Activated CD4-positive, alpha-beta T cell treated with anti-CD3 and anti-CD28 coated beads, Interleukin-2, amount 50 U/mL, for 48 hours (primary cell): ENCODE measurements at places on chromosomes 2 and 18.
A peak's percentile ranks its signal among the peaks of the same experiment; 100 is the strongest.

DNA sequence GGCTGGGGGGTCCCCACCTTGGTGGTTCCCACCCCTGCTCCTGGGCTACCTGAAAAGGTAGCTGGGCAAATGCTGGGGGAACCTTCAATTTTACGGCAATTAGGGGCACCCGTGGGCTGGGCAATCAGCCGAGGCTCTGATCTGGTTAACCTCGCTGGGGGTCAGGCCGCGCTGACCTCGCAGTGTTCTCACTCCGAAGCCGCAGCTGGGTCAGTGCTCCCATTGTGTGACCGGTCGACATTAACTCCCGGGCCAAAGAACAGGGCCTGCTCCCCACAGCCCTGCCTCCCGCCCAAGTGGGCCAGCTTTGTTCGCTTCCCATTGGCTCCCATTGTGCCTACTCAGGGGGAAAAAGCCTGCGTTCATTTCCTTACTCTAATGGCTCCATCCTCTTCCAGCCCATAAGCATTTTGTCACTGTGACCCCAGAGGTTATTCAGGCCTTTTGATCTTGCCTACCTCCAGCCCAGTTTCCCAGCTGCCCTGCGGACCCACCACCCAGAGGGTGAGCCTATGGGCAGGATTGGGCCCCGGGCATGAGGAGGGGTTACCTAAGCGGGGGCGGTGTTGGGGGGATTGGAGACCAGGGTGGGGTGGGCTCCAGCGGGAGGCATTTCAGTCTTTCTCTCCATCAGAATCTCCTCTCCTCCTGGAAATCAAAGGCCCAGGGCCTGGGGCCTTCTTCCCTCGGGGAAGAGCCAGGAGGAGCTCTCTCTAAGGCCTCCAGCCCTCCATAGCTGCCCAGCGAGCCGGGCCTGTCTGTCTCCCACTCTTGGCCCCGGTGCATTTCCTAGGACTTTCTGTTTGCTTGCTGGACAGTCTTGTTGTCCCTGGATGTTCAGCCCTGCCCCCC lies 90.1 kb downstream of the MYCN start:
- DNase-seq, result no peak

- peak; percentile 50 for DNase-seq
These were observed 505.4 kb downstream of the PLCL1 start for GRCh38 chr2:198309673-198310280.

DNA sequence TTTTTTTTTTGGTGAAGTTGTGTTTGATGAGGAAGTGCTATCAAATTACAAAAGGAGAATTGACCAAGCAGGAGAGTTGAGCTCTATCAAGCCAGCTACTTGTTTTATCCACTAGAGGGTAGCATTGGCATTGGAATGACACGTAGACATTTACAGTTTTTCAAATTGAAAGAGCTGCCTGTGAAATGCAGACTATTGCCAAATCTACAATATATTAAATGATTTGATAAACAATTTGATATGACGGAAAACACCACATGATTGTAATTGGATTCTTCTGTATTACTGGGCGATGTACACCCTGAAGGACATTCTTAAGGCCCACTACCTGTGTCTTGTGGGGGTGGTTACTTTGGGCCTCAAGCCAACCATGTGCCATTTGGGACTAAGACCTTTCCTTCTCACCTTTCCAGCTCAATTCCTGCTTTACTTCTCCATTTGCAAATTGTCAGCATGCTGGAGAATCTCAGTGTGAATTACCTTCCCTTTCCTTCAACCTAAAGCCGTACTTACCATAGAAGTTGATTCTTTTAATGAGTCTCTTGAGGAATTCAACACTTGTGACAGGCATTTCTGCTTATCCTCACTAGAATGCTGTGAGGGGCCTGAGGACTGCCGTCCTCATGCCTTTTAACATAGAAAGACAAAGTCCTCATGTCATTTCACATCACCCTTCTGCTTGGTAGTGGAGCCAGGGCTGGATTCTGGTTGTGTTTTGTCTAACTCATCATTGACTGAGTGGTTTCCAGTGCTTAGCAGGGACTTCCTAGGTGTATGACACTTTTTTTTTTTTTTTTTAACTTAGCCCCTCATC lies 134.8 kb upstream of the THUMPD2 start:
- no peak for DNase-seq

- no peak for DNase-seq
These were observed 127.9 kb downstream of the UXS1 start for GRCh38 chr2:106065983-106066820.

GRCh38 chr2:9545502-9545901 lies 10.1 kb downstream of the ADAM17 start:
- DNase-seq, result no peak

DNA sequence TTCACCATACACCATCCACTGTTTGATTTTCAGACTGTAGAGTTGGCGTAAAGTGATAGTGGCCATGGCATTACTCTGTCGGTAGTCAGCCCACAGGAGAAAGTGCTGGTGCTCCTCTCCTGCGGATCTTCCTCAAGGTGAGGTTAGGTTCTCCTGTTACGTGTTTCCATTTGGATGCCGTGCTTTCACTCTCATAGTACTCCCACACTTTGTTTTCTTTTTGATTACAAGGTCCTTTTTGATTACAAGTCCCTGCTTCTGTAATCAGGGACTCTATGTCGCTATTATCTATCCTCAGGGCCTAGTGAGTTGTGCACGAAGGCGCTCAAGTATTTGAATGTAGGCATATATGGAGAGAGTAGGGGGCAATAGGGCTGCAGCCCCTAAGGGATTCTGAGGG lies 4.3 kb downstream of the TAF4B start:
- DNase-seq, result no peak

- no peak for DNase-seq
These were observed 478 bp downstream of the CLHC1 start for GRCh38 chr2:55231546-55232083.

- no peak for DNase-seq
These were observed 12.9 kb downstream of the CD226 start for GRCh38 chr18:69934601-69935265.

- DNase-seq, result no peak
These were observed 200.6 kb downstream of the DPP10 start for GRCh38 chr2:114642988-114643553.

DNA sequence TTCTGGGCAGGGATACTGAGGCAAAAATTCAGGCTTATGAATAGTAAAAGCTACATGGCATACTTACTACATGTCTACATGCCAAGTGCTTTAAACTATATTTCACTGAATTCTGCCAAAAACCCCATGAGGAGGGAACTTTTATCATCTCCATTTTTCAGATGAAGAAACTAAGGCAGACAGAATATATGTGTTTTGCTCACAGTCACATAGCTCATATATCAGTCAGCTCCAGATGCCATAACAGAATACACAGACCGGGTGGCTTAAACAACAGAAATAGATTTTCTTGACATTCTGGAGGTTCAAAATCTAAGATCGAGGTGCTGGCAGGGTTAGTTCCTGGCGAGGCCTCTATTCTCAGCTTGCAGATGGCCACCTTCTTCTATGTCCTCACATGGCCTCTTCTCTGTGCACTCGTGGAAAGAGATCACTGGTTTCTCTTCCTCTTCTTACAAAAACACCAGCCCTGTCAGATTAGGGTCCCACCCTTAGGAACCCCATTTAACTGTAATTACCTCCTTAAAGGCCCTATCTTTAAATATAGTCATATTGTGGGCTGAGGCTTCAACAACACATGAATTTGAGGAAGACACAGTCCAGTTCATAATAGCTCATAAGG lies 27.1 kb upstream of the CREB1 start:
- no peak for DNase-seq

DNA sequence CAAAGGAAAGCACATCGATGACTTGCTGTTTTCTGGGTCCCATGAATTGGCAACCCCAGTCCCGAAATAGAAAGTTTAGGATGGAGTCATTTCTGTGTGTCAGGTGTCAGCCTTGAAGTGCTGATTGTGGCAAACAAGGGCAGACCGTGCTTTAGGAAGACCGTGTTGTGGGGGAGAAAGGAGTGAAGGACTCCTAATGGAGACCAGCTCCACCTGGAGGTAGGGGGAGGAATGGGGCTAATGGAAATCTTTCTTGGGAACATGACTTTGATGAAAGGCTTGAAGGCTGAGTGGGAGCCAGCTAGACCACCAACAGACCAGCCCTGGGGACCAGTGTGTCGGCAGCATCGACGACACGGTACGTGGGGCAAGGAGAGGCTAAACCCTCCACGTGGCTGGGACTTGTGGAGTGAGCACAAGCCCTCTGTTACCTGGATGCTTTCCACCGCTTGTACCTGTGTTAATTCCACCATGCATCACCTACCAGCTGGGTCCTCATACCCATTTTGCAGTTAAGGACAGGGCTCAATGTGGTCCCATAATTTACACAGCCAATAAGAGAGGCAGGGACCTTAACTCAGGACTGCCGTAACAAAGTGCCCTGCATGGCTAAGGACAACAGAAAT lies 104.2 kb downstream of the SH3BP4 start:
- no peak for DNase-seq

DNA sequence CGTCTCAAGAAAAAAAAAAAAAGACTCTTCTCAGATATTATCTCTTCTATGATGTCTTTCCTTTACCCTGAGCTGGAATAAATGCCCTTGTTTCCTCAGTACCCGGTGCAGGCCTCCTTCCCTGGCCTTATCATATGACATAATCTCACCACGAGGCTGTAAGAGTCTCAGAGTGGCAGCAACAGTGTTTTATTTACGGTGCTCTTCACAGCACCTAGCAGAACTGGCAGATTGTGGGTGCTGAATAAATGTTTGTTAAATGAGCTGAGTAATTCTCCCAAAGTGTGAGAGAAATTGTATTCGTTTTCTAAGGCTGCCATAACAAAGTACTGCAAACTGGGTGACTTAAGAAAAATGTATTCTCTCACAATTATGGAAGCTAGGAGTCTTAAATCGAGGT lies 82.8 kb upstream of the CD28 start:
- DNase-seq, result no peak

GRCh38 chr2:1546023-1546591 lies 132.8 kb downstream of the TPO start:
- peak; percentile 46 for DNase-seq

- peak; percentile 68 for DNase-seq
These were observed 756 bp downstream of the ABI2 start for GRCh38 chr2:203328760-203329540.

DNA sequence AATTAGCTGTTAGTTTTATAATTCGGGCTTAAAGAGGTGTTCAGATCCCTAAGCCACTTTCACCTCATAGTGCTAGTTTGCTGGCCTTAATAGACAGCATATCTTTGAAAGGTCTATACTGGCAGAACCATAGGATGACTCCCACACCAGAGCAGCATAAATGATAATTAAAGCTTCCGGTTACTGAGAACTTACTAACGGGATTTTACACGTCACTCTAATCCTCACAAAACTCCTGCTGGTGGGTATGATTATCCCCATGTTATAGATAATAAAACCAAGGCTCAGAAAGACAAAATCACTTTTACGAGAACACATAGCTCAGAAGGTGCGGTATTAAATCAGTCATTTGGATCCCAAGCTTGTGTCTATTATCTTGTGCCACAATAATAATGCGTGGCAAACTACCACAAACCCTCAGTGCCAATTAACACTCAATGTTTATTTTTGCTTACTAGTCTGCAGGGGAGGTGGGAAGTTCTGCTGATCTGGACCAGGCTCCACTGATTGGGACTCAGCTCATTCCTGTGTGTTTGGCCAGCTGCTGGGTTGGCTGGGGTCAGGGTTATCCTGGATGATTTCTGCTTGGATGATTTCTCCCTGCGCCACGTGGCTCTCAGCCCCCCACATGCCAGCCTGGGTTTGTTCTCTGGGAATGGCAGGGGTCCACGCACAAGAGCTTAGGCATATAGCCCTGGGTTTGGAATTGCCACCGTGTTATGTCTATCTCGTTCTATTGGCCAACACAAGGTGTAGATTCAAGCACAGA lies 62.3 kb downstream of the TRIB2 start:
- DNase-seq, result no peak

DNA sequence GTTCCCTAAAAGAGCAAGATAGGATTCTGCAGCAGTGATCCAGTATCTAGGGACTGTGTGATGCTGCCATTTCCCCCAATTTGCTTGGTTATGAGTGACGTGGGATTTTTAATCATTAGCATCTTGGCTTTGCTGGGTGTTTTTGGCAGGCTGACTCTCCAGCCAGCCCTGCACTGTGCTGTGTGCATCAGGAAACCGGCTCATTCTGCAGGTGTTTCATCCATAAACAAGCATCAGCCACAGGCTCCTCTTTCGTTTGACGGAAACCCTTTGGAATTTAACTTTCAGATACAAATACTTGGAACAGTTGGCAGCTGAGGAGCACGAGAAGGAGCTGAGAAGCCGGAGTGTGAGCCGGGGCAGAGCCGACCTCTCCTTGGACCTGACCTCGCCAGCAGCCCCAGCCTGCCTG lies 135.9 kb downstream of the TPGS2 start:
- no peak for DNase-seq

DNA sequence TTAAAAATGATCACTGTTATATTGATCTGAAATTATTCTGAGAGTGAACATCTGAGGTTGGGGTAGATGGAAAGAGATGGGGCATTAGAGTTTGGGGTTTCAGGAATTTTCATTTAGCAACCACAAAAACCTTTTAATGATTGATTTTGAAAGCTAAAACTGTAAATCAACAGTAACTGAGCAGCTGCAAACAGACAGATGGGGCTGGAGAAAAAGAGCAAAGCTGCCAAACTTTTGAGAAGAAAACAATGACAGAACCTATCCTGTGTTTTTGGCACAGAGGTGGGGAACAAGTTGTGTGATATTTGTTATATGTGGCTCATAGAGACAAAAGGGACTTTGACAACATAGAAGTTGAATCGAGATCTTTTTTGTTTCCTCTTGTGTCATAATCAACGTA lies 415.8 kb upstream of the DSEL start:
- no peak for DNase-seq

DNA sequence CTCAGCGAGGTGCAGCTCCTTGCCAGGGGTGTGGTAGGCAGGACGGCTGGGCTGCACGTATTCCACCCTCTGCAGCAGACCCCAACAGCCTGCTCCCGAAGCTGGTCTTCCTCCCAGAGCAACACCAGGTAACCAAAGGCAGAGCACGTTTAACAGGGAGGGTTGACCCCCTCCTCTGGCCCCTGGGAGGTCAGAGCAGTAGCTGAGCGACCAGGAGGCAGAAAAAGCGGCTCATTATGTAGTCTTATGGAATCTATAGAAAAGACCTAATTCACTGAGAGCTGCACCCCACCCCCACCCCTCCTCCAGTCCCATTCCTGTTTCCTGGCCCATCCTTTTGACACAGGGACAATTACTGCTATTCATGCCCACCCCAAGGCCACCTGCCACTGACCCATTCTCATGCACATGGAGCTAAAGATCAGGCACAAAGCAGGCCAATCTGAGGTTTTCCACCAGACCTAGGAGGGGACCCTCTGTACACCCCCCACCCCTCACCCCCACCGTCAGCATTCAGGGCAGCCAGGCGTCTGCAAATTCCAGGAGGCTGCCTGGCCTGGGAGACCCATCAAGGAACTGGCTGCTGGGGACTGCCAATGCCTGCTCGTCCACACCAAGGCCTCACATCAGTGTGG lies 60.9 kb upstream of the FZD7 start:
- no peak for DNase-seq

- DNase-seq, result no peak
These were observed 63.4 kb upstream of the PEX13 start for GRCh38 chr2:60954139-60954538.

DNA sequence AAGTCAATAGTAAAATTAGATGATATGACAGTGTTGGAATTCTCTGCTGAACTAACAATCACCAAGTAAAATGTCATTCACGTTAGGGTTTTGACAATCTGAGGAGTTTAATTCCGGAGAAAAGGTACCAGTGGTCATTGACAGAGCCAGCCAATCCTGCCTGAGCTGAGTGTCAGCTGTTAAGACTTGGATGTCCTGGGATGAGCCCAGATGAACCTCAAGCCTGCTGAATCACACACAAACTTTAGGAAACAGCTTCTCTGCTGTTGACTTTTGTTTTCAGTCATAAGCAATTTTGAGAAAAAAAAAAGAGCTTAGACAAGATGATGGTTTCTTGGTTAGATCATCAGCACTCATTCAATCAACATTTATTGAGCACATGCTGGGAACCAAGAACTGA lies 600.0 kb upstream of the SLC39A10 start:
- no peak for DNase-seq
